ENCODE measurements at places on chromosomes 4 and X.

- DNase-seq = no peak
Measured at GRCh38 chrX:45233531-45233930, 32.9 kb upstream of the DIPK2B start.

DNA sequence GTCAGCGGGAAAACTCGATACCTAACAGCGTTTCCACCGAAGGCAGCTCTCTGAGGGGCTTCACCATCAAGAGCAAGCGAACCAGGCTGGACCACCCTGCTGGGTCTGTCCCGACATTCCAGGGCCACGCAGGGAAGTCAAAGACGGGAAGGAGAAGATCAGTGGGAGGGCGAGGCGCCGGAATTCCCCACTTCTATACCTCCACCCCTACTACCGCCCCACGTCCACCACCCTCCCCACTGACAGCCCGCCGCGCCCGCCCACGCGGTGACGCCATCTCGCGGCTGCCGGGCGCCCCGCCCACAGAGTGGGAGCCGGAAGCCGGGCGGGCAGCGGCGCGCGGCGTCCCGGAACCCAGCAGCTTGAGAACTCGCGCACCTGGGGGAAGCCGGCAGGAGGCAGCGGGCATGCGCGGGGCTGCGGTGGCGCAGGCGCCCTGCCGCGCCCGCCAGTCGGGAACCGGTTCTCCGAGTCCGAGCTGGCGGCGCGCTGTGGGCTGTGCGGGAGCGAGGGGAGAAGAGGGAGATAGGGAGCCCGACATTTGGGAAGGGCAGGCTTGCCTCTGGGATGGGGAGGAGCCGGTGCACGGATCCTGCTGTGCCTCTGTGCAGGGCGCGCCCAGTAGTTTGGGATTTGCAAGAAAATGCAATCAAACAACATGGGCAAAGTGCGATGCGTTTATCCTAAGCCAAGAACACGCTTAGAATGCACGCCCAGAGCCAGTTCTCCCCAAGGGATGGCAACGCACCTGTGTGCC is 3.2 kb upstream of the STIM2 start:
- DNase-seq = peak; percentile 95

DNA sequence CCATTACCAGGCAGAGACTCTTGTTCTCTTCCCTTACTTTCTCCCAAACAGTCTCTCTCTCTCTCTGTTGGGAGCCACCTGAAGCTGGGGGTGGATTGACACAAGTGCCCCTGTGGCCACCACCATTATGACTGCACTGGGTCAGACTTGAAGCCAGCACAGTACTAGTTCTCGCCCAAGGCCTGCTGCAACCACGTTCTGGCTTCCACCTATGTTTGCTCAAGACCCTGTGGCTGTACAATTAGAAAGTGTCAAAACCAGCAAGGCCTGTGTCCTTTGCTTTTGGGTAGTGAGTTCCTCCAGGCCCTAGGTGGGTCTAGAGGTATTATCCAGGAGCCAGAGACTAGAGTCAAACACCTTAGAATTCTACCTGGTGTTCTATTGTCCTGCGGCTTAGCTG is 31.0 kb downstream of the MAGED2 start:
- no peak for DNase-seq

DNA sequence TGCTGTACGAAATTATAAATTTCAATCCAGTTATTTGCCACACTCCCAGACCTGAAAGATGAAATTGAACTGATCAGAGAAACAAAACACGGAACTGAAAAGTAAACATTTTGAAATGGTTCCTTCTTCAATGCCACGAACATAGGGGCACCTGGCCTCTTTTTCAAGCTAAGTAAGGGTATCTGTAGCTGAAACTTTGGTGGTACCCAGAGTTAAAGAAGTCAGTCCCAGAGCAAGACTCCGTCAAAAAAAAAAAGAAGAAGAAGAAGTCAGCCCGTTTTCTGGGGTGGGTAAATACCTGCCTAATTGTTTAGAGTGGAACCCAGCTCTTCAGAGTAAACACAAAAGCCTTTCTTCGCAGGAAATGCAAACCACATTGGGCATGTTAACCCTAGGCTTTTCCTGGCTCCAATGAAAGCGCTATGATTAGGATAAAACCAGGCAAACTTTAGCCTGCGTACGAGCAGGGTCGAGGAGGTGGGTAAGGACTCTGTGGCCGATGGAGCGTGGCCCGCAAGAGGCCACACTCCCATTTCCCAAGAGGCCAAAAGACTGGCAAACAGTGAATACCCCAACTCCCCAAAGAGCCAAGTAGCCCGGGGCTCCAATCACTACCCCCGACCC is 1.3 kb downstream of the ANTXR2 start:
- no peak for DNase-seq

GRCh38 chr4:1172971-1173757 is 781 bp upstream of the SPON2 start:
- no peak for DNase-seq

- no peak for DNase-seq
Measured at GRCh38 chr4:134754301-134755019, 552.9 kb upstream of the PABPC4L start.

- no peak for DNase-seq
Measured at GRCh38 chrX:123449335-123449734, 265.3 kb downstream of the GRIA3 start.

DNA sequence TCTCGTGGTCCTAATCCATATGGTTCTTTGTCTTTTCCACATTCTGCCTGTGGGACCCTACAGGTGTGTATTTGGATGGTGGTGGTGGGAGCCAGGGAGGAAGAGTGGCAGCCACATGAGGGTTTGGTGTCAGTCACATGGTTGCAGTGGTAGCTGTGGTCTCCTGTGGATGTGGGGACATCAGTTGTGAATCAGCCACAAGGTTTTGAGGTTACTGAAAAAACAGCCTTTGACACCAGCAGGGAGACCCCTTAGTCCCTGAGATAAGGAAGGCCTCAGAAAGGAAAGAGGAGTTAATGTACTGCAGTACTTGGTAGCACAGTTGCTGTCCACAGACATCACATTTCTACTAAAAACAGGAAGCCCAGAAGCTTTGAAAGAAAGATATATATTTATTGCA is 15.8 kb upstream of the GAGE10 start:
- DNase-seq = no peak

GRCh38 chrX:127571834-127572233 is 480.4 kb downstream of the ACTRT1 start:
- DNase-seq = no peak

DNA sequence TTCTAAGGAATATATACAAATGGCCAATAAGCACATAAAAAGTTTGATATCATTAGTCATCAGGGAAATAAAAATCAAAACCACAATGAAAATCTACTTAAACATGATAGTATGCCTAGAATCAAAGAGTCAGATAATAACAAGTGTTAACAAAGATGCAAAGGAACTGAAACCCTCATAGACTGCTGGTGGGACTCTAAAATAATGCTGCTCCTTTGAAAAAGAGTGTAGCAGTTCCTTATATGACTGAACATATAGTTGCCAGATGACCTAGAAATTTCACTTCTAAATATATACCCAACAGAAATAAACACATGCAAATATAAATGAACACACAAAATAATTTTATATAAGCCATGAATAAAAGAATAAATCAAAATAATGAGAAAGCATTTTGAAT is 205.1 kb upstream of the CTSO start:
- DNase-seq = no peak

GRCh38 chr4:88531549-88531948 is 8.0 kb upstream of the PYURF start:
- no peak for DNase-seq

DNA sequence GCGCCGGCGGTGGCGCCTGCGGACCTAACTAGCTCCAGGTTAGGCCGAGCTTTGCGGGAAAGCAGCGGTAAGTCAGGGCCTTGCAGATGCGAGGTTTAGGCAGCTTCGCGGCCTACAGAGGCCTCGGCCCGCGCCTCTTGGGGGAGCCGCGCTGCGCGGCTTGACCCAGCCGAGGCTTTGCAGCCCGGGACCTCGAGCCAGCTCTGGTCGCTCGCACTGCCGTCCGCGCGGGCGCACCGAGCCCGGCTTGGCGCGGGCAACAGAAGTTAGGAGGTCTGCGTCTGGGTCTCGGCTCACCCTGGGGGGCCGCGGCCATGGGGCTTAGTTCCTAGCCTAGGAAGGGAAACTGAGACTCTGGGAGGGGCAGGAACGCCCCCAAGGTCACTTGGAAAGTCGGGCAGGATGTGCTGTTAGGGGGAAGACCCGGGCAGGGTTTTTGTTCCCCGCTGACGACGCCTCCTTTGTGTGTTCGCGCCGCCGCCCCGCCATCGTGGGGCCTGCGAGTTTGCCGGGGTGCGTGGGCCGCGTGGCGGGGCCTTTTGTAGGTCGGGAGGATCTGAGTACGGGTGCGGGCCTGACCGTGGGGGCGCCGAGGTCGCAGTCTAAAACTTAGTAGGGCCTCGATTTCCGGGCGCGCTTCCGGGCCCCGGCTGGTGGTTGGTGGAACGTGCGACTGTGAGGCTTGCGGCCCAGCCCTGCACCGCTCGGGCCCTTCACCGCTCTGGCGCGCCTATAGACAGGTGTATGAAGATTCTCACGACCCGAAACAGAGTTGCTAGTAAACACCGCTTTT is 482 bp downstream of the RNF4 start:
- DNase-seq = peak; percentile 77

GRCh38 chr4:85790582-85790981 is 315.6 kb downstream of the ARHGAP24 start:
- no peak for DNase-seq

- no peak for DNase-seq
Measured at GRCh38 chr4:5101571-5101970, 50.3 kb downstream of the STK32B start.

- DNase-seq = no peak
Measured at GRCh38 chr4:111631215-111631999, 513.8 kb upstream of the FAM241A start.

- DNase-seq = no peak
Measured at GRCh38 chr4:38046727-38047489, 86.7 kb downstream of the PTTG2 start.

DNA sequence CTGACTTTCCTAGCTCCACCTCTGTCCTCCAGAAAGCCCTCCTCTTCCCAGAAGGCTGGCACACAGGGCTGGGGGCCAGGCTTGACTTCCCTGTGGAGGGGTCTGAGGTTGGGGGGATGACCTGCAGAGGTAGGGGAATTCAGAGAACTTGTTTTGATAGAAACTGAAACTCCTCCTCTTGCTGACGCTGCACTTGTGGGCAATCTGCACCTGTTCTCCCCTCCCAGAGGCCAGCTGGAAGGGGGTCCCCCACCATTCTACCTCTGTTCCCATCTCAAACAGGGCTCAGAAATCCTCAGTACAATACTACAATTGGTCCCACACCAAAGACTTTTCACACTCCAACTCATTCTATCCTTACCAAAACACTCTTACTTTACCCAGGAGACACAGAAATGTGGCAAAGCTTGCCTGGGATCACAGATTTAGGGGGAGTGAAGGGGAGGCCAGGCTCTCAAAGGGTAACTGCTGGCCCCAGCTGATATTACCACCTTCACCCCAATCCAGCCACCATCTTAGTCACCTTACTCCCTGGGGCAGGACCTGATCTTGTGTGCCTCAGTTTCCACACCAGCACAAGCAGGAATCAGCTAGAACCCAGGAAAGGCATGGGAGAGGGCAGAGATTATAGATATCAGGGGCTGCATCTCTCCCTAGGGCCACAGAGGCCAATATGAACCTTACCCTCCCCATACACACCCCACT is 18.5 kb downstream of the OTUD5 start:
- peak; percentile 75 for DNase-seq

DNA sequence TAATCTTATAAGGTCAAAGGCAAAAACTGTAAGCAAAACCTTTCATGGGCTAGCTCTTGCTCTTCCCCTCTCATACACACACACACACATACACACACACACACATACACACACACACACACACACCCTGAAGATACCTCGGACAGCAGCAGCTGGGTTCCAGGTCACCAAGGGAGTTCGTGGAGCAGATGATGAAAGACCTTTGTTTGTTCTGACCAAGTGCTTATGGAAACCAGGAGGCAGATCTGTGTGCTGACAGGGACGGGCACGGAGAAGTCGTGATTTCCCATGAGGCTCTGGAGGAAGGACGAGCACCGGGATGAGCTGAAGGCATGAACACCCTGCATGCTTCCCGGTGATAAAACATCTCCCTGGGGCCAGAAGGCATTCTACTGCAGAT is 35.4 kb upstream of the CRMP1 start:
- DNase-seq = no peak

DNA sequence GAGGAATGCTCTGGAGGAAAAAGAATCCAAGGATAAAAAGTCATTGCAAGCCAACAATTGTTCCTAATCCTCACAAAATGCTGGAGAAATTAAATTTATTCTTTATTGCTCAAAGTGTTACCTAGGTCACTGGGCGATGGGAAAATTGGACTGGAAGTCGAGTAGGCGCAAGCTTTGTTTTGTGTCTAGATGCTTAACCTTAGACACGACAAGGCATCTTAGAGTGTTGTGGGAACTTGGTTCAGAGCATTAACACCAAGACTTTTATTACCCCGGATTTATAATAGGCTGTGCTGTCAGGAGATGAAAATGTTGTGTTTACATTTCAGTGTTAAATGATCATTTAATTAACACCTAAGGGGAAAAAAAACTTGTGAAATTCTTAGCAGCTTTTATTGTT is 25.1 kb downstream of the SLIT2 start:
- no peak for DNase-seq

DNA sequence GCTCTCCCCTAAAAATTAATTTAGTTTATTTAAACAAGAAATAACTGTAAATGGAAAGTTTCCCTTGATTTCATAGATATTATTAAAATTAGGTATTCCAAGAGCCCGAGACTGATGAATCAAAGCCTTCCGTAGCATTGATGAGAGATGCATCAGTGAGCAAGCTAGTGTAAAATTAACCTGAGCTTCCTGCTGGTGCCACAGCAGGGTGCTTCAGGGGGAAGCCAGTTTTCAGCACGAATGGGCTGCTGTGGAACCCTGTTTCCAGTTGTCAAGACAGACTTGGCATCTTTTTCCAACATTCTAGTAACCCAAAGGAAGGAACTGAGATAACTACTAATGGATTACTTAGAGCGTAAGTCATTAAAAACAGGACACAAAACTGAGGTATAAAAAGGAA is 221.7 kb downstream of the RBMX2 start:
- DNase-seq = no peak

GRCh38 chrX:103398421-103398864 is 22.1 kb downstream of the BEX3 start:
- no peak for DNase-seq

GRCh38 chr4:127660284-127660885 is 27.6 kb downstream of the INTU start:
- DNase-seq = no peak

DNA sequence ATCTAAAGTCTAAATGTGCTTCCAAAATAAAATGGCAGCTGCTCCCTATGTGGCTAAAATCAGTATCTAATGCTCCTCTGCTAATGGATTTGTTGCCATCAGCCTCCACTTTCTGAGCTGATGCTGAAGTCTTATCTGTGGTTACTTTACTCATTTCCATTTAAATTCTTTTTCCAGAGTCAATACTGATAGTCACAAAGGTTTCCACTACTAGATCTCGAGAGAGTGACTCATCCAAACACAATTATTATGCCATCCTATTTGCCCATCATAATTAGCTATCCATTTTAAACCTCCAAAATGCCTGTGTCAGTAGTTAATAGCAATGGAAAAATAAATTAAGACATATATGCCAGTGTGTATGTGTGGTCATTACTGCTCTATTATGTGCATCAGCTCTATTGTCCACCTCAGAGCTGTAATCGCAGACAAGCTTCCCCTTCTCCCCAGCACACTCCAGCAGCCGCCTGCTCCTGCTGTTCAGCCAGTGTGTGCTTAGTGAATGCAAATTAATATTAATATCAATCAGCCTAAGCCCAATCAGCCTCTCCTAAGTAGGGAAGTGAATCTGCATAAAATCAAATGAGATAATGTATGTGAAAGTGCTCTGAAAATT is 199.8 kb upstream of the ZIC3 start:
- DNase-seq = no peak

- no peak for DNase-seq
Measured at GRCh38 chrX:15344106-15344505, 8.8 kb upstream of the PIGA start.

All from T-helper 2 cell treated with Interferon-gamma antibody and Interleukin-4, amounts not matched to agents 5 μg/mL and 100 μg/mL, for 36 hours (primary cell).